ENCODE measurements at places on chromosomes 6 and 20.

DNA sequence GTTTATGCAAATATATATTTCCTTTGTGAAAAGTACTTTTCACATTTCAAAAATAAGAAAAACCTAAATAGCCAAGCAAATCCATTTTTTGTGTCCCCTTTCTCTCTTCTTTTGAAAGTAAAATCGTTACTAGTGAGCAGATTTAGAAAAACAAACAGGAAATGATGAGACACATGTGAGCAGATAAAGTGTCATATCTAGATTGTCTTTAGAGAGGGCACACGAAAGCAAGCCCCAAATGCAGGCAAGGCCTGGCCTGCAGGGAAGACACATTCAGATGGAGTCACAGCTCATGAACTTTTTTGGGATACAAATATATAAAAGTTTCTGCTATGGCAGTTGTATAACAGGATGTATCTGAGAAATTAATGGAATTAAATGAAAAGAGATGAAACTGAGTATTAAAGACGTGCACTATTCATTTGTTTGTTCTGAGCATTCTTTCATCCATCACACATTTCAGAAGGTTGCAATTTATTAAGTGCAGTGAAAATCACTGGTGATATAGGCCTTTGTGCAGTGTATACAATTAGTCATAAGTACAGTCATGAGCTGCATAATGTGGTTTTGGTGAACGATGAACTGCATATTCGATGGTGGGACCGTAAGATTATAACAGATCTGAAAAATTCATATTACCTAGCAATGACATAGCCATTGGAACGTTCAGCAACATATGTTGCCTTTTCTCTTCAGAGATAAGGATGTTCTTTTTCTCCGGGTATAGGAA is 101.4 kb downstream of the PACRG start:
- no peak for DNase-seq

DNA sequence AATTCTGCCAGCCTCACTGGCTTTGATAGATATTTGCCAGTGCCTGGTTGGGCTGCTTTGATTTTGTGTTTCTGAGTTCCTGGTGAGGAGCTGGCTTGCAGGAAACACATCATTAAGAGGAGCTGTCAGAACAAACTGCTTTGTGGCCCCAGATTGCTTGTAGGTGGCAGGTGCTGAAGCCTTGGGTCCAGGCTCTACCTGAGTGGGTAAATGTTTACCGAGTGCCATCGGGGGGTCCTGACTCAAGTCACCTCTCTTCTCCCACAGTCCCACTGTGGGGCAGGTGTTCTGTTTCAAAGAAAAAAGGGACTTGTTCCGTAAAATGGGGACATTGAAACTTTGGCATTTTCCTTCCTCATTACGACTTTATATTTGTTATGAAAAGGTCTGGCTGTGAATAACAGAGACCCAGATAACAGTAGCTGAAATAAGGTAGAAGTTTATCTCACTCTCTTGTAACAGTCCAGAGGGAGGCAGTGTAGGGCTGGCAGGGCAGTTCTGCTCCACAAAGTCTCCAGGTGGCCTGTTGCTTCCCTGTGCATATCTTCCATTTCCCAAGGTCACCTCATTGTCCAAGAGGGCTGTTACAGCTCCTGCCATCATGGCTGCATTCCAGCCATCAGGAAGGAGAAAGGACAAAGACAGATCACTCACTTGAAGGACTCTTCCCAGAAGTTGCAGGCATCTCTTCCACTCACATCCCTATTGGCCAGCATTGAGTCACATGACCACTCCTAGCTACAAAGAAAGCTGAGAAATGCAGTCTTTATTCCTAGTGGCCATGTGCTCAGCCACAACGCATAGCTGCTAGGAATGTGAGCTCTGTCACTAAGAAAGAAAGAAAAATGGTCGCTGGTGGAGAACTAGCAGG is 149.9 kb upstream of the KCNG1 start:
- no peak for DNase-seq

GRCh38 chr6:41284726-41285125 is 1.8 kb downstream of the TREM1 start:
- peak; percentile 20 for DNase-seq

- DNase-seq, result no peak
Measured at GRCh38 chr6:26222571-26222970, 135.3 kb downstream of the HFE start.

DNA sequence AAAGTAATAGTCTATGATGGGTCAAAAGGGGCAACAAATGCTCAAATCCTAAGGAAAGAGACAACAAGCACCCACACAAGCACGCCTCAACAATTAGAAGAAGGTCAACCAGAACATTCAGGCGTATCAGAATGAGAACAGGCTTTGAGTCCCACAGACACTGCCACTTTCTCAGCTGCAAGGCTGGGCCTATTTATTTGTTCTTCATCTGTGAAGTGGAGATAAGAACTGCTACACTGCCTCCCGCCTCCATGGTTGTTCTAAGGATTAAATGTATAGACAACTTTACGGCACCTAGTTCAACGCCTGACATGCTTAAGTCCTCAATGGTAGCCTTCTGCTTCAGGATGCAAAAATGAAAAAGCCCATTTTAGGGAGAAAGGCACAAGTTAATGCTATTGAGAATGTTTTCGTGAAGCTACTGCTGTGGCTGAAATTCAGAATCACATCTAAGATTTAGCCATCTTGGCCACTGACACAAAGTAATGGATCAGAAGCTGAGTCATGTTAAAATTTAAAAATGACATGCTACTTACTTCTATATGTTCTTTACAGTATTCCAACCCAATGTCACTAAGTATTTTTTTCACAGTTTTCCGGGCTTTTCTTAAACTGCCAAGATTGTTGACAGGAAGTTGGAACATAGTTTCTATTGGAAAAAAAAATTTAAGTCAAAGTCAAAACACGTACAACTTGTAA is 27.7 kb downstream of the ADNP start:
- DNase-seq, result no peak

- DNase-seq, result no peak
Measured at GRCh38 chr6:108106261-108106660, 31.7 kb upstream of the OSTM1 start.

GRCh38 chr6:44969446-44970185 is 358.5 kb upstream of the RUNX2 start:
- peak; percentile 13 for DNase-seq

DNA sequence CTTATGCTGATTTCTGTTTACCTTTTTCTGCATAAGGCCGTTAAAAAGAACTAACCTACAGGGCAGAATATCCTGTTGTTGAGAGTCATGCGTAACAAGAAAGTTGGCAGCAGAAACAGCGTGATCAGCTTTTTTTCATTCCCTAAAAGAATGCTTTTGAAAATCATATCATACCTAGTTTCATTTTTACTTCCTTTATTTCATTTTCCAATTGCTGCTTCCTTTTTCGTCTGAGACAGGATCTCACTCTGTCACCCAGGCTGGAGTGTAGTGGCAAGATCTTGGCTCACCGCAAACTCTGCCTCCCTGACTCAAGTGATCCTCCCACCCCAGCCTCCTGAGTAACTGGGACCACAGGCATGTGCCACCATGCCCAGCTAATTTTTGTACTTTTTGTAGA is 4.1 kb downstream of the CALHM6 start:
- DNase-seq, result no peak

DNA sequence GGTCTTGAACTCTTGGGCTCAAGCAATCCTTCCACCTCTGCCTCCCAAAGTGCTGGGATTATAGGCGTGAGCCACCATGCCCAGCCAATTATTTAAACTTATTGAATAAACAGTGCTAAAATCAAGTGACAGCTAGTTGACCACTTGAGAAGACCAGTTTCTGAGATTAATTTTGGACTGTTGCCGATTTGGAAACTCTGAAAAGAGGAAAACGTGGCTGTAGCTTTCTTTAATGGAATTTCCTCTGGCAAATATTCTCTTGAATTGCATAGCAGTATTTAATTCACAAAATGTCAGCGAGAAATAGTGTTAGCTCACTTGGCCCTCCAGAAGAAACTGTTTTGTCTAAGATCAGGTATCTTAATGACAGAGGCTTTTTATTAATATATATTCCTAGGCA is 754.5 kb downstream of the HDGFL1 start:
- no peak for DNase-seq

GRCh38 chr6:170027647-170028043 is 263.2 kb downstream of the DLL1 start:
- DNase-seq, result no peak

DNA sequence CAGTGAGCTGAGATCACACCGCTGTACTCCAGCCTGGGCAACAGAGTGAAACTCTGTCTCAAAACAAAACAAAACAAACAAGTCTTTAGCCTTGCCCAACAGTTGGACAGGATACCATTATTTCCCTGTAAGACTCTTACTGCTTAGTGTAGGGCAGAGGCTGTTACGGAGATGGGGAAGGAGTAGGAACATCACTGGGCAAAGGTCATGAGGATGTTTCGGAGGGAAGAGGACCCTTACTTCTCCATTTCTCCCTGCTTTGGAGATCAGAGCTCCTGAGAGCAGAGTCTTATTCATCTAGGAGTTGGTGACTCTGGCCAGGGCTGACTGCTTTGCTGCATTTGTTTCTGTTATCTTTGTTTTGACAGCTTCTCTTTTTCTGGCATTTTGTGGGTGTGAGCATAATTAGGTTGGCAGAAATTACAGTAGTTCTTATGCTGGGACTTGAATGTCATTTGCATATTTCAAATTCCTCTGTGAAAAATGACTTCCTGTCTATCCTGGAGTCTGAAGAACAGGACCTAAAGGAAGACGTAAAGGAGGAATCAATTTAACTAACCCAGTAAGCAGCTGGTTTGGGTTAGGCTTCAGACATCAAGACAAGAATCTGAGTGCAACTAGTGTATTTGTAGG is 89.0 kb downstream of the CDS2 start:
- DNase-seq, result peak; percentile 33

DNA sequence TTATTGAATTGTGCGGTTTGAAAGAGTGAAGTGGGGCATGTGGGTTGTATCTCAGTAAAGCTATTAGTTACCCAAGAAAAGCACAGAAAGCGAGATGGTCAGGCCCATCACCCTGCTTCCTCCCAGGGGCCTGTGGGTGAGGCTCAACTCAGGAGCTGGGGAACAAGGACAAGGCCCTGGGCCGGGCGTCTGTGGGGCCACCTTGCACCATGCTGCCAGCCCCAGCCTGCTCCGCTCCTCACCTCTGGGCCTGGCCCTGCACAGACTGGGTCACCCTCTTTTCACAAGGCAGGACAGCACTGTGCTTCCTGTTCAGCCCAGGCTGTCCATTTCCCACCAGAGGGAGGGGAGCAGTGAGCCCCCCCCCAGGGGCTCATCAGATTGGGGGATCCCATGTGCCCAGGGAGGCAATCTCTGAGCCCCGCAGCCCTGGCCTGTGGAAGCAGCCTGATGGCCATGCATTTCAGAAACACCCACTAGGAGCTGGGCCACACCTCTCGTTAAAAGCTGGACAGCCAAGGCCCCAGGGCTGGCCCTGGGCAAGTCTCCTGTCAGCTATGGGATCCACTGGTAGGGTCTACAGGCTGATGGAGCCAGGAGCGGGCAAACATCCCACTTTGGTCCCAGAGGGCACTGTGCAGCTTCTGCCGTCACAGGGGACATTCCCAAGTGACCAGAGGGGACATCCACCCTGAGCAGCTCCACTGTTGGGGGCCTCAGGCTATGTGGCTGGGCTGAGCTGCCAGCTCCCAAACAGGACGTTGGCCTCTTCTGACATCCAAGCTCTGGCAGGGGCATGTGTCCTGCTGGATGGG is 55.9 kb downstream of the YTHDF1 start:
- DNase-seq, result no peak

- DNase-seq, result peak; percentile 24
Measured at GRCh38 chr6:108524528-108525248, 36.0 kb upstream of the FOXO3 start.

DNA sequence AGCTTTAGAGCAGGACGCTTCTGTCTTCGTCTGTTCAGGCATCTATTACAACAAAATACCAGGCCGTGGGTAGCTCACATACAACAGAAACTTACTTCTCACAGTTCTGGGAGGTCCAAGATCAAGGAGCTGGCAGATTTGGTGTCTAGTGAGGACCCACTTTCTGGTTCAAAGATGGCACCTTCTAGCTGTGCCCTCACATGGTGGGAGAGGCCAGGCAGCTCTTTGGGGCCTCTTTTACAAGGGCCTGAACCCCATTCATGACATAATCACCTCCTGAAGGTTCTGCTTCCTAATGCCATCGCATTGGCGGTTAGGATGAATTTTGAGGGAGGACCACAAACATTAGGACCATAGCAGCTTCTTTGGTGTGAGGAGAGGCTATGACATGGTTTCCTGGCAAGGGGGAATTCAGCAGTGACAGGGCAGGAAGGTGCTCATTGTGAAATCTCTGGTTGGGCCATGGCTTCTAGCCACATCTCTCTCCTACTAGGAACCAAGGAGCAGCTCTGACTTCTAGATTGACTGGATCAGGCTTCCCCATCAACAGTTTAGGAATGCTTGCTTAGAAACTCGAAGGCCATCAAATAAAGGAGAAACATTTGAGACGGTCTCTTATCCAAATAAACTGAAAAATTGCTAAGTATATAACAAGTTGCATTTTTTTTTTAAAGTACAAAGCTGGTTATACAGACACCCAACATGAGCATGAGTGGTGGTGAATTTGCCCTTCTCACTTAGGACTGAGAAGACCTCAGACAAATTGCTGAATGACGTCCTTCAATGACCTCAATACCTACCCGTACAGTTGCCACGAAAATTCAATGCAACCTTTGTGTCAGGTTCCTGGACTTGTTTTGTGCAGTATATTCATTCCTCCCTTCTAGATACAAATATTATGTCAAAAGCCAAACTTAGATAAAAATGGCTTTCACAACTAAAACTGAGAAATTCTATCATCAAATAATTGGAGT is 140.7 kb downstream of the ZDHHC14 start:
- DNase-seq, result no peak

GRCh38 chr20:51447097-51447764 is 95.3 kb downstream of the NFATC2 start:
- peak; percentile 98 for DNase-seq

DNA sequence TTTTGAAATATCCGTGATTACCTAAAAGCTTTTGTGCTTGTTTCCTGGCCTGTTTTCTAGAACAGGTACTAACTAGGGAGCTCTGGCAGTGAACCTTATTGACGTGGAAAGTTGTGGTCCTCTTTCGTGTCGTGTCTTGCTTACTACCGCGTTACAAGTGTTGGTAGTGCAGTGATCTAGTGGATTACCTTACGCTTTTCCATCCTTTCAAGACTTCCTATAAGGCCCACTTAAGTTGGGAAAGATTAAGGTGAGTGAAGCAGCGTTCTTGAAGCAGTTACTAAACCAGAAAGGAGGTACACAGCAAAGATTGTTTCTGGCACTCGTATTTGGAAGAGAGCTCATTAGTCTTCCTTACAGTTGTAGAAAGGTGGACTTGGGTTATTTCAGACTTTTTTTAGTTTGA is 1.9 kb downstream of the PNRC1 start:
- peak; percentile 28 for DNase-seq

GRCh38 chr20:33568378-33568777 is 78.5 kb downstream of the CBFA2T2 start:
- DNase-seq, result no peak

GRCh38 chr6:18609715-18610114 is 222.6 kb downstream of the RNF144B start:
- no peak for DNase-seq

DNA sequence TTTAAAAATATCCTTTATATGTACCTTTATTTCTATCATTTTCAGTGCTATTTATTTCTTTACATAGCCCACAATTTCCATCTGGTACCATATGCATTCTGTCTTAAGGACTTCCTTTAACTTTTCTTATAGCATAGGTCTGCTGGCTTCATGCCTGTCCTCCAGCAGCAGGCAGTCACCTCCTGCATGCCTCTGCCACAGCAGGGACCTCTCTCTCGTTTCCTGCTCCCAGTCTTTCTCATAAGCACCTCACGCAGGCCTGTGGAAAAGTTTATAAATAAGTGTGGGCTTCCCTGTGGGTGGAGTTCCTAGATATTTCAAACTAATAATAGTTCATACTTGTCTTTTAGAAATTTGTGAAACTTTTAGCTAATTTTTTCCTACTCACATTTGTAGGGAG is 133.9 kb downstream of the KCNQ5 start:
- DNase-seq, result no peak

Measured in IMR-90 (cell line).